ENCODE measurements at places on chromosomes 1 and 21.

GRCh38 chr1:114524944-114525343 lies 13.9 kb upstream of the TRIM33 start:
- H3K4me3 ChIP-seq: no peak overlapping the region
- H3K27ac ChIP-seq: no peak overlapping the region
- DNase-seq: no peak
- H3K27me3 ChIP-seq: no peaks in the 10 kb centered on the region
- no peaks in the 10 kb centered on the region for H3K4me1 ChIP-seq
- H3K36me3 ChIP-seq: no peaks in the 10 kb centered on the region

DNA sequence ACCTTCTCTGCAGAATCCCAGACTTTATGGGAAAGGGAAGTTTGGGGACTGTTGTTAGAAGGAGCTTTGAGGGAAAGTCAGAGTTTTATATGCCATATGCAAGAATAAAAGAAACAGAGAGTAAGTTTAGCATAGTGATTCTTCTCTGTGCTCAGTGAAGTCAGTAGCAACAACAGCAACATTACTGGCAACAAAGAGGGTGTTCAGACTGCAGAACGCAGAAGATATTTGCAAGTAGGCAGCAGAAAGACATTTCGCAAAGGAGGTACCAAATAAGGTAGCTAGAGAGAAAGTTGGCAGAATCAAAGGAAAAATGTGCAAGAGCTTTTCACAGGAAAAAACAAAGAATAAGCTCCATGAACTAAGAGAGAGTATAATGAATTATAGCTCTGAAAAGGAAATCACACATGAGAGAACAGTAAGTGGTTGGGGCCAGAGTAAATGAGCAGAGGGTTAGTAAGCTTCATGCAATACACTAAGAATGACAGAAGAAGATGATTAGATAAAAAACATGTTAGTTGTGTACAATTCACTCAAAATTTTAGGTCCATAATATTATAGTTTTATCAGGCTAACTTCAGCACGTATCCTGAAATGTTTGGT lies 98.1 kb downstream of the NEGR1 start:
- H3K4me1 ChIP-seq: no peaks in the 10 kb centered on the region
- peaks cover 2% of the 10 kb centered on the region for H3K27me3 ChIP-seq

DNA sequence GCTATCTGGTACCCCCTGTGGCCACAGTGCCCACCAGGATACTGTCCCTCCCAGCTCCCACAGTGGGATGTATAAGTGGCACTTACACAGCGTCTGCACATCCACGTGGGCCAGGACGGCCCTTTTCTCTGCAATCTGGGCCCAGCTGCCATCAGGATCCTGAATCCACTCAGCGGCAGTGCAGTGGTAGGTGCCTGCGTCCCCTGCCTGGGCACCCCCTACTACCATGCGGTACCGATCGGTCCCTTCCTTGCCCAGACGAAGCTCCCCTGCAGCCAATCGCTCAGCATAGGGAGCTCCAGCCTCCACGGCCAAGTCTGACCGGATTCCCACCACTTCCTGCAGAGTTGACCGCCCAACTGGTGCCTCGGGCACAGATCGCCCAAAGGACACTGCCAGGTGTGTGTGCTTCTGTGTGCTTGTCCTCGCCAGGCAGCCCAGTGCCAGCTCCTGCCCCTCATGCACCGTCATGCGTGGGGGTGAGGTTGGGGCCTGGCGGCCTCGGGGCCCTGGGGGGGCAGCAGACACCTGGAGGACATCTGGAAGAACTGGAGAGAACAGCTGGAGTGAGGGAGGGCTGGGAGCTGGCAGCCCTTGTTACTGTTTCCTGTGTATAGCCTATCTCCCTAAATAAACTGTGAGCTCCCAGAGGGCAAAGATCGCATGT lies 4.7 kb downstream of the IGSF8 start:
- no peaks in the 10 kb centered on the region for H3K27me3 ChIP-seq
- H3K4me1 ChIP-seq: peaks cover 45% of the 10 kb centered on the region
- H3K4me3 ChIP-seq: no peak overlapping the region

DNA sequence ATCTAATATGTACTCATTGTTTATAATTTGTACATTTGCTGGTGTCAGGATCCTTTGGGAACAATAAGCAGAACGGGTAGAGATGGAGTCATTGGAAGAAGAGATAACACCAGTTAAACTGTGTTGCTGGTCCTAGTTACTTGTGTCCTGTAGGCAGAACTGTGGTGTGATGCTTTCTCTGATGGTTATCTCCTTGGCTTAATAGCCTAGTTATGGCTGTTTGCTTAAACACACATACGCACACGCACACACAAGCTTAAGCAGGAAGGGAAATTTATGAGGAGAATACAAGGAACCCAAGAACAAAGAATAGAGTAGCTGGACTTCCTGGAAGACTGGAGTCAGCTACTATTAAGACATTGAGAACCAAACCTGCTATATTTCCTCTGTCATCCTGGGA lies 5.7 kb upstream of the PKN2 start:
- peaks cover 3% of the 10 kb centered on the region for H3K4me1 ChIP-seq
- no peak overlapping the region for H3K4me3 ChIP-seq
- no peak for DNase-seq
- no peak overlapping the region for H3K27ac ChIP-seq
- no peaks in the 10 kb centered on the region for H3K36me3 ChIP-seq

GRCh38 chr21:30979054-30979453 lies 59.2 kb downstream of the KRTAP19-8 start:
- no peak overlapping the region for H3K27ac ChIP-seq
- H3K36me3 ChIP-seq: no peaks in the 10 kb centered on the region
- no peak for DNase-seq

DNA sequence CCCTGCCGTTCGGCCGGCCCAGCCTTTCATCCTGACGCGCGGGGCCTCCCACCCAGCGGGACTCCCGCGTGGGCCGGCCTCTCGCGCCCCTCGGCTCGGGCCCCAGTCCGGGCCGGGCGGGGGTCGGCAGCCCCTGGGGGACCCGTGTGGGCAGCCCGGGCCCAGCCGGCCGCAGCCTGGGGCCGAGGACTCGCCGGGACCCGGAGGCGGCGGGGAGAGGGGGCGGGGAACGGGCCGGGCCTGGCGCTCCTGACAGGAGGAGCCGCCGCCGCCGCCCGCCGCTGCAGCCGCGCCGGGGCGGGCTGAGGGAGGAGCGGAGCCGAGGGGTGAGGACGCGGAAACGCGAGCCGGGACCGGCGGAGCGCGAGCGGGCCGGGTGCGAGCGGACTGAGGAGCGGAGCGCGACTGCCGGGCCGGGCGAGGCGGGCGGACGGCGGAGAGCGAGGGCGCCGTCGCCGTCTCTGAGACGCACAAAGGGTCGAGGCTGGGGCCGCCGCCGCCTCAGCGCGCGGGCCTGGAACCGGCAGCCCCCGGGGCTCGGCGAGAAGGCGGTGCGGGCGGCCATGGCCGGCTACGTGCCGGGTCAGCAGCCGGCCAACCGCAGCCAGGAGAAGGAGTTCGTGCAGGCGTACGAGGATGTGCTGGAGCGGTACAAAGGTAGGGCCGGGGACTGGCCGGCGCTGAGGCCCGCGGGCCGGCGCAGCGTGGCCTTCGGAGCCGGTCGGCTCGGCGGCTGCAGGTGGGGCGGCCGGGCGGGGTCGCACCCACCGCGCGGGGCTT lies 79.1 kb downstream of the NDUFS5 start:
- peaks cover 14% of the 10 kb centered on the region for H3K4me1 ChIP-seq
- peak overlapping the region; percentile 92 for H3K4me3 ChIP-seq
- H3K27ac ChIP-seq: peak overlapping the region; percentile 89
- DNase-seq: peak; percentile 66

- H3K4me1 ChIP-seq: no peaks in the 10 kb centered on the region
- no peak for DNase-seq
- peaks cover 5% of the 10 kb centered on the region for H3K36me3 ChIP-seq
- no peak overlapping the region for H3K27ac ChIP-seq
- H3K27me3 ChIP-seq: no peaks in the 10 kb centered on the region
Measured at GRCh38 chr1:186404454-186405051, 28.9 kb downstream of the ODR4 start.

DNA sequence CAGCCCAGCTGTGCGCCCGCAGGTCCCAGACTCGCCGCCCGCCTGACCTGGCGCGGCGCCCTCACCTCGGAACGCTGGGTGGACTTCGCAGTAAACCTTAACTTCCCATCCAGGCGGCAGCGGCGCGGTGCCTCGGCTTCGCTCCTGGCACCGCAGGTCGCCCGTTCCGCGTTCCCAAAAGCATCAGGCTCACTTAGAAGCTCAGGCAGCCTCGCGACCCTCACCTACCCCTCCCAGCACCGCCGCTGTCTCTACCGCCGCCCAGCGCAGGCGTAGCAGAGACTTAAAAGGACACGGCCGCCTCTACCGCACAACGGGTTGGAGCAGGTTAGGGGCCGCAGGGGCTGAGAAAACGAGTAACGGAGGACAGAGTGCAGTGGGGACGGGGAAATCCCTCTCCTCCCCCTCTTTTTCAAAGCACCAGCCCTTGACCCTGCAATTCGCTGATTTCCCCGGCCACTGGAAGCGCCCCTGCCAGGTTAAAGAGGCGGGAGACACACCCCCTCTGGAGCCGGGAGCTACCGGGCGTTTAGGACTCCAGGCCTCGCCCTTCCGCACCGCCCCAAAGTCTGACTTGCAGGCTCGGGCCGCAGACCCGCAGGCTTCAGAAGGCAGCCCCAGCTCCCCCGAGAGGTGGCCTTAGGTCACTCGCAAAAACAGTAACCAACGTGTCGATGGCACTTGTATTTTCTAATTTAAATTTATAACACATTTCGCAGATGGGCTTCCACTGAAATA lies 328.5 kb downstream of the FAM72C start:
- no peak for DNase-seq
- H3K4me3 ChIP-seq: no peak overlapping the region
- H3K4me1 ChIP-seq: no peaks in the 10 kb centered on the region
- H3K27me3 ChIP-seq: no peaks in the 10 kb centered on the region

DNA sequence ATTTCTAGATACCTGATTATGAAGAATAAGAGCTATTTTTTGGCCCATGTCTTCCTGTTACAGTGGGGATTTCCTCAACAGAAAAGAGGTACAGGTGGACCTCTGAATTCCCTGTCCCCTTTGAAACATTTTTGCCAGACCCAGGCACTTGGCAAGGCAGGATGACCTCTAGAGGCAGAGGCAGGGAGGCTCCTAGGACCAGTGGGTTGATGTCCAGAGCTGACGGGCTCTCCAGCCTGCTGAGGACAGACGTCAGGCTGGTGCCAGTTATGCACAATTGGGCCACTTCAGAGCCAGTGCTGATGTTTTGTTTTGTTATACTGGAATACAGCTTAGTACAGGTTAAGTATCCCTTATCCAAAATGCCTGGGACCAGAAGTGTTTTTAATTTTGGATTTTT lies 18.5 kb upstream of the A3GALT2 start:
- no peaks in the 10 kb centered on the region for H3K27me3 ChIP-seq
- DNase-seq: no peak
- H3K36me3 ChIP-seq: no peaks in the 10 kb centered on the region
- no peak overlapping the region for H3K4me3 ChIP-seq

DNA sequence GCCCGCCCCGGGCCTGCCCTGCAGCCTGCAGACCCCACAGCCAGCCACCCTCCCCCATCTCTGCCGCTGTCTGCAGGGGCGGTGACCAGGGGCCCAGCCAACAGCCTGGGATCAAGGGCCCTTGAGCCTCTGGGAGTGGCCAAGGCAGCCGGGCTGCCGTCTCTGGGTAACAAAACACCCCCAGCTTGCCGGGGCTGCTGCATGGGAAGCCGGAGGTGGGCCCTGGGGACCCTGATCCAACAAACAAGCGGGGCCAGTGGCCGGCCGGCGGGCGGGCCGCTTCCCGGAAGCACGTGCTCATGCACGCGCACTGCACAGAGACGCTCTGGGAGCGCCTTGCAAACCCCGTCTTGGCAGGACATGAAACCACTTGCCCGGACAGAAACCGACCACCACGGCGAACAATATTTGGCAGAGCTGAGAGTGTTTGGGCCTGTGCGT lies 13.2 kb downstream of the MEGF6 start:
- H3K27me3 ChIP-seq: no peaks in the 10 kb centered on the region
- peaks cover 7% of the 10 kb centered on the region for H3K4me1 ChIP-seq
- H3K27ac ChIP-seq: no peak overlapping the region
- DNase-seq: no peak

GRCh38 chr1:36584874-36585453 lies 102.3 kb upstream of the CSF3R start:
- no peaks in the 10 kb centered on the region for H3K36me3 ChIP-seq
- no peak for DNase-seq
- H3K27me3 ChIP-seq: peaks cover 2% of the 10 kb centered on the region
- no peak overlapping the region for H3K27ac ChIP-seq

- no peak overlapping the region for H3K27ac ChIP-seq
- H3K36me3 ChIP-seq: no peaks in the 10 kb centered on the region
- no peaks in the 10 kb centered on the region for H3K27me3 ChIP-seq
- DNase-seq: no peak
- H3K4me3 ChIP-seq: no peak overlapping the region
Measured at GRCh38 chr1:32494196-32494595, 29.3 kb downstream of the ZBTB8B start.

DNA sequence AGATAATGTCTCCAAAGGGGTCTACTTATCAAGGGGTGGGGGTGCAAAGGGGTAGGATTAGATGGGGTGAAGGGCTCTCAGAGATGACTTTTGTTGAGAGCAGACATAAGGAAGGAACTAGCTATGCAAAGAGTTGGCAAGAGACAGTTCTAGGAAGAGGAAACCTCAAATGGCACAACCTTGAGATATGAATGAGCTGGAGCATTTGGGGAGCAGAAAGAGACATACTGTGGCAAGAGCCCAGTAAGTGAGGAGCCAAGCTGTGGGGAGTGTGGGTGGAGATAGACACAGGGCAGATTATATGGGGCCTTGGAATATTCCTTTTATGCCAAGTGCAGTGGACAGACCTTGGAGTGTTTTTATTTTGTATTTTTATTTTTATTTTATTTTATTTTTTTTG lies 84.8 kb upstream of the BTG3 start:
- H3K4me1 ChIP-seq: no peaks in the 10 kb centered on the region
- H3K36me3 ChIP-seq: no peaks in the 10 kb centered on the region
- H3K27me3 ChIP-seq: no peaks in the 10 kb centered on the region
- H3K4me3 ChIP-seq: no peak overlapping the region

GRCh38 chr1:3465935-3466321 lies 11.5 kb downstream of the ARHGEF16 start:
- H3K4me1 ChIP-seq: no peaks in the 10 kb centered on the region
- H3K27me3 ChIP-seq: no peaks in the 10 kb centered on the region
- no peak overlapping the region for H3K4me3 ChIP-seq
- no peaks in the 10 kb centered on the region for H3K36me3 ChIP-seq

DNA sequence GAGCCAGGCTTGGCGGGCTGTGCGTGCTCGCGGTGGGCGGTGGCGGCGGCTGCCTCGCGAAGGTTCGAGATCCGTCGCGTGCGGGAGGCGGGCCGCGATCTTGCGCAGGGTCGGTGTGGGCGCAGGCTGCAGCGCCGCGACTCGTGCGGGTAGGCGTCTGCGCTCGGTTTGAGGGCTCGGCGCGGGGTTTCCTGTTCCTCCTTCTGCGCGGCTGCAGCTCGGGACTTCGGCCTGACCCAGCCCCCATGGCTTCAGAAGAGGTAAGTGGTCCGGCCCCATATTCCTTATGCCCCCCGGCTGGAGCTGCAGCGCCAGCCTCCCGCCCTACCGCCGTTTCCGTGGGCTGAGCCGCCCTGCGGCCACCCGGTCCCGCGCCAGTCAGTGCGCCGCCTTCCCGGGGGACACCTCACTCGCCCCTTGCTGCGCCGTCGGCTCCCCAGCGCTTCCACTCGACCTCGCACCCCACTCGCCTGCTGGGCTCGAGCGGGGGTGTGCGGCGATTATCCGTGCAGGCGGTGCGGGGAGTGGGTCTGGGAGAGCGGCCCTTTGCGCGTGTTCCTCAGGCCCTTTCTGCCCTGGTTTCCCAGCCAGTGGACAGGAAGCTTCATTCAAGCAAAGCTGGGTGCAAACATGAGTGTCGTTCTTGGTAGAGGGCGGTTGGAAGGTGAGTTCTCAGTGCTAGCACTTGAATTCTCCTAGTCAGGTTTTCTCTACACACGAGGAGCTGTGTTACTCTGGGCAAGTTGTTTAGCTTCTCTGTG lies at the start of gene CACYBP:
Gene CACYBP (plus strand): TSS at position 12 of the 761 bp plus-strand sequence. CDS start 234 bp downstream, at position 246.
- no peaks in the 10 kb centered on the region for H3K27me3 ChIP-seq
- no peak for DNase-seq
